GM12878 (cell line): ENCODE measurements at places on chromosomes 6 and 20. TPM values are rescaled to one million over a fixed set of nuclear protein-coding genes. Genes with fewer than 3 reads are reported as not detected.

GRCh38 chr6:19312241-19312978 is 524.8 kb upstream of the ID4 start:
- no peaks in the 10 kb centered on the region for H3K27me3 ChIP-seq
- no peak overlapping the region for H3K4me3 ChIP-seq
- DNase-seq: no peak
- H3K36me3 ChIP-seq: no peaks in the 10 kb centered on the region
- H3K27ac ChIP-seq: no peak overlapping the region

- no peaks in the 10 kb centered on the region for H3K27me3 ChIP-seq
- H3K27ac ChIP-seq: peak overlapping the region; percentile 6; the same call in 1 of the 2 replicates
- peaks cover 26% of the 10 kb centered on the region for H3K36me3 ChIP-seq
- peak overlapping the region; percentile 97 for H3K4me3 ChIP-seq
- DNase-seq: no peak
- H3K4me1 ChIP-seq: peaks cover 20% of the 10 kb centered on the region
Measured at GRCh38 chr6:31354864-31355582, 2.0 kb downstream of the HLA-B start.

GRCh38 chr6:3163248-3163594 is 5.9 kb upstream of the TUBB2A start:
- H3K36me3 ChIP-seq: no peaks in the 10 kb centered on the region
- DNase-seq: no peak
- H3K27ac ChIP-seq: no peak overlapping the region
- H3K27me3 ChIP-seq: peaks cover 2% of the 10 kb centered on the region; the same call in 1 of the 2 replicates
- peak overlapping the region; percentile 58; the same call in 1 of the 2 replicates for H3K4me3 ChIP-seq

The PPP1R16B gene
- total RNA-seq: 89.9 and 90.2 TPM in 2 replicates

The KIF6 gene
- total RNA-seq: 0.28 and 0.35 TPM in 2 replicates

The HIVEP2 gene
- 15.7 and 18.2 TPM in 2 replicates for total RNA-seq

The CST2 gene
- not detected in 2 replicates for total RNA-seq

The BCAS1 gene
- total RNA-seq: 0.56 TPM in 2 replicates

The ZBTB9 gene
- 9.2 and 10.4 TPM in 2 replicates for total RNA-seq

The MEI4 gene
- not detected in 2 replicates for total RNA-seq
